Large intestine (tissue), 12 donors: ENCODE measurements at places on chromosomes 5 and 9.

DNA sequence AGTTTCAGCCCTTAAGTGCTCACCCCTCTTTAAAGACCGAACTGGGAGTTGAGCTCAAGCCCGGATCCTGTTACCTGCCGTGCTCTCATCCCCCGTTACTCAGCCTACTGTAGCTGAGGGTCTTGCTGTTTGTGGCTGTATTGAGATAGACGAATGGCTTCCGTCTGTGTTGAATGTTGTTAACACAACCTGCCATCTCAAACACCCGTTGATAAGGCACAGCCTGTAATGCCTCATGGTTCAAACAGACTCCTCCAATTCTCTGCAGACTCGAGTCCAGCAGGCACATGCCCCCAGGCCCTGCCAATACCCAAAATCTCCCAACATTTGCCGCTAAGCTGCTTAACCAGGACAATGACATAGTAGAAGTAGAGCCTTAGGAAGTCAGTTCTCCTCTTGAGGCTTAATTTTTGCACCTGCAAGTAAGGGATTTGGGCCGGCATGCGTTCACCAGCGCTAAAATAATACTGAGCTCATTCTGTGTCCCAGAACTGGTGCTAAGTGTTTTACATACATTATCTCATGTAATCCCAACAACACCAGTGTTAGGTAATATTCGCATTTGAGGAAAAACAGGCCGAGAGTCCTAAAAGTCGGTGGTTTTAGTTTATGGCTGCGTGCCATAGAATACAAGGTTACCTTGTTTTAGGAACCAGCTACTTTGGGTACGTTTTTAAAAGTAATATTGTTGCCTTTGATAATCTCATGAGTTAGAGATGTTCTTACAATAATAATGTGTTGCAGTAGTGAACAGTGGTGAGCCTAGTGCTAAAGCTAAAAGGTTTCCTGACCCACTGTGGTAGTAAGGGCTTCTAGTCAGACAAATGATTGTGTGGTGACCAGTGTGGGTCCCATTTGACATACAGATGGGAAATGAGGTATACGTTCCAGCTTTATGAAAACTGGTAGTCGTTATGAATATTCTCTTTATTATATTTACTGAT is 1.5 kb upstream of the RFX3 start:
- peak; percentile 85 for DNase-seq

DNA sequence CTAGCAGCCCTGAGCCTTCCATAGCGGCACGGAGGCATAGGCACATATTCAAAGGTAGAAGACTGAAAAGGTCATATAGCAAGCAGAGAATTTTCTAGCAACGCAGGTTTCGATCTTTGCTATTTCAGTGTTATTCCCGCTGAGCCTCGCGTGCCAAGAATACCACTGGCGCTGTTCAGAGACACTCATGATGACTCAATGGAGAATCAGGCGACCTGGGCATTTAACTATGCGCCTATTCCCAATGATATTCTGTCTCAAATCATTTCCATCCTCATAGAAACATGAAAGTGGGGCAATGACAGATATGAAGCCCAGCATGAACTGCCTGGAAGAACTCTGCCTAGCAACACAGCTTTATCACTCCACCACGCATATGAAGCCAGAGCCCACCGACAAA is 59.9 kb downstream of the EFNA5 start:
- no peak for DNase-seq

- DNase-seq, result no peak
Observed at GRCh38 chr5:103298607-103299188, 40.1 kb downstream of the MACIR start.

DNA sequence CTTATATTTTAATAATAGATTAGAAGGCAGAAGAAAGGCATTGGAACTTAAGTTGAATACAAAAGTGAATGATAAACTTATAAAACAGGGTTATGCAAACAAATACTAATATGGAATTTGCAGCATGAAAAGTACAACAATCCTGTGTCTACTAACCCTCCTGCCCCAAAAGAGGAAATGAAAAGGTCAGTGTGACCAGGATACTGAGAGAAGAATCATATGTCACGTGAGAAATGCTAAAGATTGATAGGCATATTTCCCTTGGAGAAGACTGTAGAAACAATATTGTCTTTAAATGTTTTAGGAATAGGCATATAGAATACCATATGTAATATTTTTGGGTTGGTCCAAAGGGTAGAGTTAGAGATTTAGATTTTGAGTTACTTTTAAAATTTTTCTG is 3.8 kb downstream of the WDR36 start:
- no peak for DNase-seq

DNA sequence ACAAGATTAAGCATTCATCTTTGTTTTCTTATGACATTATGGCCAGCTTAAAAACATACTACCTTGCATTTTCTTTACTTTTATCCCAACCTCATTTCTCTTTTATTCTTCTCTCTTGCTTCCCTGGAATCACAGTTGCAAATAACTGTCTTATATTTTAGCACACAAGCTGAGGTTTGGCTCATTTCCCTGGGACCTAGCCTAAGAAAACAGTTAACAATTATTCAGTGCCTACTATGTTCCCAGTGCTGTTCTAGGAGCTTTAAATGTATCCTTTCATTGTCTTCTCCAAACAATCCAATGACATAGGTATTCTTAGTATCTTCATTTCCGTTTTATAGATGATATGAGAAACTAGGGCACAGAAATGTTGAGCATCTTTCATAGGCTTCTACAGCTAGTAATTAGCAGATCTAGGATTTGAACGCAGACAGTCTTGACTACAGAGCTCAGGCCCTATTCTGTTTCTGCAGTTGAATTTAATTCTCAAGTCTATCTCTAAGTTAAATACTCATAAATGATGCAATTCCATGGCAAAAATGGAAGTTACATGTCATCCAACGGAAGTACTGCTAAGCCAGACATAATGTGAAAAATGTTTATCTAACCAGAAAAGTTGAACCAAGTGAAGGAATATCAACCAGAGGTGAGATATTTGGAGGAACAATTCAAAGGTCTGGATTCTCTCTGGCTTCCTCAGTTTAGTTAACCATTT is 52.3 kb upstream of the MTAP start:
- DNase-seq, result no peak

DNA sequence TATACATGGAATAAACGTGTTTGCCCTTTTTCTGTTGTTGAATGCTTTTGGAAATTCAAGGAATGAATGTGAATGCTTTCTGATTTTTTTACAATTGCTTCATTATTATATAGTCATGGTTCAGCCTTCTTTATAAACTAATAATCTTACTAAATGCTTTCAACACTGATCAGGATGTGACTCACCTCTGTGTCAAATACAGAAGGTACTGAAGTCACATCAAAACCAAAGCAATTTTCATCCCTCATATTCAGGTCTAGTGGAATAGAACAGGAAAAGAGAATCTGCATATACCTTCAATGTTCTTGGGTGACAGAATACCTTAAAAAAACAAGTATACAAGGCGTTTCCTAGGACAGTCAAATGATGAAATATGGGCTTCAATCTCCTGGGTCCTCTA is 170.7 kb downstream of the PDE4D start:
- DNase-seq, result no peak

DNA sequence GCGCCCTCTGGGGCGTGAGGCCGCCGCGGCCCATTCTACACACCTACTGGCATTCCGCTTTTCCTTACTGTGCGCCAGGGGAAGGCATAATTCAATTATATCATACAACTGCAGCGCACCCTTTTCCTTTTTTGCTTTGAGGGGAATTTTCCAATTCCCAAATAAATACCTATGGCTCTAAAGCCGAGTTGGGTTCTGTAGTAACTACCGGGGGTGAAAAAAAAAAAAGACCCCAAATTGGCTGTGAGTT is 34.1 kb upstream of the NFIB start:
- peak; percentile 16 for DNase-seq
